GM23248 (cell line): ENCODE measurements at places on chromosomes 3 and 15. TPM values are rescaled to one million over a fixed set of nuclear protein-coding genes. Genes with fewer than 3 reads are reported as not detected.

KLF15 gene
- polyA plus RNA-seq = 0.14 TPM in 1 of 2 replicates, not detected in the other

RPS17 gene
- 553 and 581 TPM in 2 replicates for polyA plus RNA-seq

INSYN1 gene
- 0.10 and 0.11 TPM in 2 replicates for polyA plus RNA-seq

DPPA4 gene
- polyA plus RNA-seq = 0.06 and 0.15 TPM in 2 replicates

FILIP1L gene
- polyA plus RNA-seq = 60.9 and 66.3 TPM in 2 replicates

MITF gene
- 2.0 and 2.1 TPM in 2 replicates for polyA plus RNA-seq

UNC13C gene
- polyA plus RNA-seq = not detected in 2 replicates

ECE2 gene
- not detected in 2 replicates for polyA plus RNA-seq

ANKUB1 gene
- polyA plus RNA-seq = not detected in 2 replicates

GRCh38 chr3:124761935-124762660 lies 31.8 kb downstream of the UMPS start:
- peaks cover 14% of the 10 kb centered on the region for H3K4me1 ChIP-seq
- H3K27me3 ChIP-seq = no peaks in the 10 kb centered on the region
- H3K36me3 ChIP-seq = peaks cover 28% of the 10 kb centered on the region; the same call in 1 of the 2 replicates

DNA sequence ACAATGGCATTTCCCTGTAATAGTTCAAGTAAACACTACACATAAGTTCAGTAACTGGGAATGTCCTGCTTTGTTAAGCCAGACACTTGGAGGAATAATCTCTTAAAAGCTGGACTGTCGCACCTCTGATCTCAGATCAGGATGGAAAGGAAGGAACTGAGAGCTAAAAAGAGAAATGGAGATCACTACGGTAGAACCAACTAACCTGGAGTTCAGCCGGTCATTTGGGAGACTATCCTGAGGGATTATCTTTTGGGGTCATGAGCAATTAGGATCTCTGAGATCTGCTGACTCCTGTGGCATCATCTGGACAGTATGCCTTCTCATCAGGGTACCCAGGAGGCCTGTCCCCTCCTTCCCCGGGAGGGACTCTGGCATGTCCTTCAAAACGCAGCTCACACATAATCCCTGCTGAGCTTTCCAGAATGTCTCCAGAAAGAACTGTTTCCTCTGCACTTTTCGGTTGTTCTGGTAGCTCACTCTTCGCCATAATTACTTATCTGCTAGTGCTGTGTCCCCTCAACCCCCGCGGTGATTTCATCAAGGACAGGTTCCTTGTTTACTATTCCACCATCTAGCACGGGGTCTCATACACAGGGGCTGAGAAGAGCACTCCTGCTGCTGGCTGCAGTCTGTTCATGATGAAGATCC lies 115.6 kb downstream of the SENP2 start:
- H3K27me3 ChIP-seq = no peaks in the 10 kb centered on the region
- peaks cover 14% of the 10 kb centered on the region; the same call in 1 of the 2 replicates for H3K4me1 ChIP-seq
- no peak overlapping the region for H3K4me3 ChIP-seq
- DNase-seq = no peak
- H3K36me3 ChIP-seq = no peaks in the 10 kb centered on the region
- no peak overlapping the region for H3K27ac ChIP-seq

DNA sequence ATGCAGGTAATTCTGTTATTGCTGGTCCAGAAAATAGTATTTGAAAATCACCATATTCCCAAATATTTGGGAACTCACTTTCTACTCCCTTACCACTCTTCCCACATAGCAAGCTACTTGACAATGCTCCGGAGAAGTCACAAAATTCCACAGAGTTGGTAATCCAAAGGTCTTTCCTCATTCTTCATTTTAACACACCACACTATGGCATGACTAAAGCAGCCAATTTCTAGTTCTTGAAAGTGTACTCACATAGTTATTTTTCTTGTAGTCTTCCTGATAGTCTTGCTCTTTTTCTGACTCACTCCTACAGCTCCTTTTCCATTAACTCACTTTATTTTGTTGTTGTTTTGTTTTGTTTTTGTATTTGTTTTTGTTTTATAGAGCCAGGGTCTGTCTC lies 67.2 kb downstream of the MYO9A start:
- H3K36me3 ChIP-seq = peaks cover 7% of the 10 kb centered on the region; the same call in 1 of the 2 replicates
- H3K4me1 ChIP-seq = peaks cover 17% of the 10 kb centered on the region
- no peak overlapping the region for H3K4me3 ChIP-seq
- peak; percentile 49 for DNase-seq

DNA sequence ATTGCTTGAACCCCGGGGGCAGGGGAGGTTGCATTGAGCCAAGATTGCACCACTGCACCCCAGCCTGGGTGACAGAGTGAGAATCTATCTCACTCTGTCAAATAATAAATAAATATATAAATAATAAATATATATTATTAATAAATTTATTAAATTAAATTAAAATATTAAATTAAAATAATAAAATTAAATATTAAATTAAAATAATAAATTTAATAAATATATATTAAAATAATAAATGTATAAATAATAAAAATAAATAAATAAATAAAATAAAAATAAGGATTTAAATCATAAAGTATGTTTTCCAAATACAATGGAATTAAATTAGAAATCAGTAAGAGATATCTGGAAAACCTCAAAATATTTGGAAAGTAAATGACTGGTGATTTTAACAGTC lies 43.3 kb downstream of the ATOSA start:
- no peaks in the 10 kb centered on the region for H3K27me3 ChIP-seq
- 0 out of 2 replicates have a peak, but pooled peaks cover 5% of the 10 kb centered on the region for H3K36me3 ChIP-seq
- no peak overlapping the region for H3K4me3 ChIP-seq
- H3K27ac ChIP-seq = no peak overlapping the region

- peak; percentile 48 for DNase-seq
- no peaks in the 10 kb centered on the region for H3K27me3 ChIP-seq
- no peak overlapping the region for H3K27ac ChIP-seq
- H3K36me3 ChIP-seq = no peaks in the 10 kb centered on the region
- H3K4me3 ChIP-seq = peak overlapping the region; percentile 89
These were observed 2.2 kb downstream of the PTPRG start for GRCh38 chr3:61563313-61564271.

DNA sequence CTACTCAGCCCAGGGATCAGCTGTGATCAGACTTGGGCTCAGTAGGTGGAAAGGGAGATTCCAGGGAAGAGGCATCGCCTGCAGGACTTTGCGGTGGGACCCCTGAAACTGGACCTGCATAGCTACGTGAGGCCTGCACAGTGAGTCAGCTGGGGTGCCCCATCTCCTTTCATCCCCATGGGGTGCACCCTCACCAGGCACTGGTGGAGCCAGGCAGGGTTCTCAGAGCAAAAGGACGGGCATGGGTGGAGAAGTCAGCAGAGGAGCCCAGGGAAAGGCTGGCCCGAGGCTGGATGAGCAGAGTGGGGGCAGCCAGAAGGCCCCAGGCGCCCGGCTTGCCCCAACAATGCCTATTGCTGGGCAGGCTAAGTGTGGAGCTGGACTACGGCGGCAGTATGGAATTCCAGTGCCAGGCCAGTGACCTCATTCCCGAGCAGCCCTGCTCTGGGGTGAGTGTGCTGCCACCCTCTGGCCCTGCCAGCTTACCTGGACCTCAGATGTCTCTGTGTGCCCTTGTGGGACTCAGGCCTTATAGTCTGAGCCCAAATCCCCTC lies 19.7 kb downstream of the ACAA1 start:
- no peak overlapping the region for H3K4me3 ChIP-seq
- H3K27ac ChIP-seq = no peak overlapping the region
- H3K27me3 ChIP-seq = no peaks in the 10 kb centered on the region
- no peaks in the 10 kb centered on the region for H3K4me1 ChIP-seq

DNA sequence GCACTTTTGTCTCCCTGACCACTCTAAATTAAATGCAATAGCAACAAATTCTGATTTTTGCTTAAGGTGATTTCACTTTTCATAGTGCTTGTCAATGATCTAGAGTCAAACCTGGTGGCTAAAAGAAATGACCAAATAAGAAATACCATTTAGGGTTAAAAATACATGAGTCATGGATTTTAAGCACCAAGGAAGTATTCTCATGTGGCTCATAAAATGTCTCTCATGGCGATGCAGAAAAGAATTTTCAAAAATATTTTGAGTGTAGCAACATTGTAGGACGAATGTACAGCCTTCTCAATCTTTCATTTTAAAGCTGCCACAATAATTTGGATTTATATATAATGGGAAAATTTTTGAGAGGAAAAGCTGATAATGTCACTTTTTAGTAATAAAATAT lies 193.6 kb downstream of the EPHA3 start:
- H3K4me3 ChIP-seq = 0 out of 2 replicates have a peak overlapping the region, but pooled peaks have one; percentile 1
- no peaks in the 10 kb centered on the region for H3K27me3 ChIP-seq
- peaks cover 26% of the 10 kb centered on the region for H3K4me1 ChIP-seq
- no peak overlapping the region for H3K27ac ChIP-seq

- H3K27ac ChIP-seq = no peak overlapping the region
- H3K36me3 ChIP-seq = no peaks in the 10 kb centered on the region
- no peaks in the 10 kb centered on the region for H3K4me1 ChIP-seq
- H3K4me3 ChIP-seq = no peak overlapping the region
These were observed 360.6 kb upstream of the ATP10A start for GRCh38 chr15:26223720-26224119.

DNA sequence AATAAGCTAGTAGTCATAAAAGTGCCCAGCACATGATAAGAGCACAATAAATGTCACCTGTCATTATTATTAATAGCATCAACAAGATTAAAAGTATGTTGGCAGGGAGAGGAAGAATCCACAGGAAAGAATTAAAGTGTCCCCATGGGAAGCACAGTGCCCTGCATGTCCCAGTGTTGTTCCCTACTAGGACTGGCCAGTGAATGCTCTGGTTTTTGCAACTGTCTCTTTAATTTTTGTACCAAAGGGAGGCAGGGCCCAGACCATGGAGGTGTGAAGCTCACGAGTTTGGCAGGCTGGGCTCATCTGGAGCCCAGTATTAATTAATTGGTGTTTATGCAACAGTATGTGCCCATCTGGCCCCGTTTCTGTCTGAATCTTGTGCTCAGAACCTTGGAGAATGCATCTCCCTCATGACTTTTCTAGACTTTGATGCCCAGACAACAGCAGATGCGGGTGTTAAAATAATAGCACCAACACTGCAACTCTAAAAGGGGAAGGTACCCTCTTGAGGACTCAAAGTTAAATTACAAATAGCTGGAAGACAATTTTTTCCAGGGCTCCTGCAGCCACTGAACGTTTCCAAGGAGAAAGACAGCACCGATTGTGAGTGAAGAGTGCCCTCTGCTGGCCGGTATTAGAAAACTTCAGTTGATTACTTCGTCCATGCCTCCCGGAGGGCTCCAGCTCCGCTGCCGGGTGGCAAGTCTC lies 71.9 kb upstream of the SPATA12 start:
- no peaks in the 10 kb centered on the region for H3K27me3 ChIP-seq
- no peaks in the 10 kb centered on the region for H3K36me3 ChIP-seq
- H3K27ac ChIP-seq = no peak overlapping the region
- peaks cover 11% of the 10 kb centered on the region for H3K4me1 ChIP-seq

GRCh38 chr3:115151921-115152320 lies 4.8 kb upstream of the ZBTB20 start:
- no peak overlapping the region for H3K27ac ChIP-seq
- H3K27me3 ChIP-seq = no peaks in the 10 kb centered on the region
- H3K4me3 ChIP-seq = no peak overlapping the region
- DNase-seq = no peak
- H3K4me1 ChIP-seq = peaks cover 7% of the 10 kb centered on the region
- no peaks in the 10 kb centered on the region for H3K36me3 ChIP-seq

GRCh38 chr15:75861750-75862402 lies 18.6 kb downstream of the UBE2Q2 start:
- no peak overlapping the region for H3K4me3 ChIP-seq
- DNase-seq = peak; percentile 45
- H3K27me3 ChIP-seq = no peaks in the 10 kb centered on the region
- no peaks in the 10 kb centered on the region for H3K4me1 ChIP-seq

DNA sequence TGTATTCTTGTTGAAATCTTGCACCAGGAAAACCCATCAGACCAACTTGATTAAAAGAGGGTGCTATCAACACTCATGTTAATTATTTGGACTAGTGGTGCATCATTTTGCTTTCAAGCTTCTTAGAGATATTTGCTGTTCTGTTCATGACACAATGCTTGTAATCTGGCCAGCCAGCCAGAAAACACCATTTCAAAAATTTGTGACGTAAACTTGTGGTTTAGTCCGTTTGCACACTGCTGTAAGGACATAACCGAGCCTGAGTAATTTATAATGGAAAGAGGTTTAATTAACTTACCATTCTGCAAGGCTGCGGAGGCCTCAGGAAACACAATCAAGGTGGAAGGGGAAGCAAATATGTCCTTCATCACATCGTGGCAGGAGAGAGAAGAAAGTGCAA lies 374.3 kb upstream of the TGFBR2 start:
- no peaks in the 10 kb centered on the region for H3K27me3 ChIP-seq
- peak overlapping the region; percentile 62 for H3K27ac ChIP-seq
- H3K4me3 ChIP-seq = peak overlapping the region; percentile 10; the same call in 1 of the 2 replicates
- H3K36me3 ChIP-seq = no peaks in the 10 kb centered on the region

DNA sequence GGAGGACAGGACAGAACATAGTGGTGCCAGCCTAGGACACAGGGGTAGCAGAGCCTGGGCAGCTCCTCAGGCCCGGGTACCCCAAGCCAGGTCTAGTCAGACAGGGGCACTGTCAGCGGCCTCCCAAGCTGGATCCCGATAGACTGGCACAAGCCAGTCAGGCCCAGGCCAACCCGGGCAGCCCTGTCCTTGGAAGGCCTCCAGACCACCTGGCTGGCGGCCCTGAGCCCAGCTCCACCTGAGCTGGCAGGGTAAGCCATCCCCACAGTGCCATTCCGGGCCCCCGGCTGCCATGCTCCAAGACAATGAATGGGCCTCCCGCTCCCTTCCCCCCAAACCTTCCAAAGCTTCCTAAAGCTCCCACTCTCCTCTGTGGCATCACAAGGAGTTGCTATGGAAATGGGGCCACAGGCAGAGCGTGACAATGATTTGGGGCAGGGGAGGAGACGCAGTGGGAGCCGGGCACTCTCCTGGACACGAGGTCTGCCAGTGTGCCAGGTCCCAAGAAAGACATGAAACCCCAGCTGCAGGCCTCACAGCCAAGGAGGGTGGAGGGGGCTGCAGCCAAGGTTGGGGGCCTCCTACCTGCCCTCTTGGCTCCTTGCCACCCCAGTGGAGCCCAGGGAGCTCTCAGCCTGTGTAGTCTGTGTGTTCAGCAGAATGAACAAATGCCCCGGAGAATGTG lies 165.6 kb upstream of the LINGO1 start:
- DNase-seq = no peak
- no peaks in the 10 kb centered on the region for H3K4me1 ChIP-seq
- H3K4me3 ChIP-seq = no peak overlapping the region
- no peaks in the 10 kb centered on the region for H3K36me3 ChIP-seq
- H3K27ac ChIP-seq = no peak overlapping the region

DNA sequence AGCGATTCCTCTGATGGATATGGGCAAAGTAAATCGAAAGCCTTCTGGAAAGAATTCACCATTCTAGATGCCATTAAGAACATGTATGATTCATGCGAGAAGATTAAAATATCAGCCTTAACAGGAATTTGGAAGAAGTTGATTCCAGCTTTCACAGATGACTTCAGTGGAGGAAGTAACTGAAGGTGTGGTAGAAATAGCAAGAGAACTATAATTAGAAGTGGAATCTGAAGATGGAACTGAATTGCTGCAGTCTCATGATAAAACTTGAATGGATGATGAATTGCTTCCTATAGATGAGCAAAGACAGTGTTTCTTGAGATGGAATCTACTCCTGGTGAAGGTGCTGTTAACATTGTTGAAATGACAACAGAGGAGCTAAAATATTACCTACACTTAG lies 30.1 kb upstream of the TBC1D23 start:
- peaks cover 22% of the 10 kb centered on the region for H3K4me1 ChIP-seq
- H3K36me3 ChIP-seq = no peaks in the 10 kb centered on the region
- H3K27me3 ChIP-seq = no peaks in the 10 kb centered on the region
- H3K4me3 ChIP-seq = no peak overlapping the region
- no peak for DNase-seq

- peaks cover 4% of the 10 kb centered on the region for H3K4me1 ChIP-seq
- H3K27me3 ChIP-seq = no peaks in the 10 kb centered on the region
- no peak overlapping the region for H3K4me3 ChIP-seq
- DNase-seq = peak; percentile 24
- H3K27ac ChIP-seq = no peak overlapping the region
These were observed 239.7 kb downstream of the UBE2E2 start for GRCh38 chr3:23442598-23443383.
